Stimulated activated CD8-positive, alpha-beta memory T cell treated with anti-CD3 and anti-CD28 coated beads, Interleukin-2, amount 100 ng/mL, for 48 hours (primary cell): ENCODE measurements at places on chromosomes 5 and 9.

DNA sequence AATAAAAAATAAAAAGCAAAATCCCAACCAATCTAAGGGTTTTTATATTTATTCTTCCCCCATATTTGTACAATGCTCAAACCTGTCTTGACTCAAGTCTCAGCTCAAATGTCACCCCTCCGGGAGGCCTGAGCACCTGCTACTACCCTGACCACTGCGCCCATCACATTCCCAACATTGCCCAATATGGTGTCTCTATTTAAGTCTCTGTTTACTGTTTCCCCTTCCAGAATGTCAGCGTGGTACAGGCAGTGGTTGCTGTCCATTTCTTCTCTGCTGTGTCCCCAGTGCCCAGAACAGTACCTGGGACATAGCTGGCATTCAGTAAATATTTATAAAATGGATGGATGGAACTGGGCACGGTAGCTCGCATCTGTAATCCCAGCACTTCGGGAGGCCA, 47.3 kb upstream of the PRRC2B start:
- no peak for DNase-seq

- DNase-seq = no peak
Measured at GRCh38 chr5:123496892-123497291, 15.1 kb upstream of the CSNK1G3 start.

- DNase-seq = no peak
Measured at GRCh38 chr5:2141254-2142000, 258.7 kb upstream of the IRX4 start.

- DNase-seq = peak; percentile 58
Measured at GRCh38 chr9:93962561-93963440, 7.6 kb upstream of the BARX1 start.

DNA sequence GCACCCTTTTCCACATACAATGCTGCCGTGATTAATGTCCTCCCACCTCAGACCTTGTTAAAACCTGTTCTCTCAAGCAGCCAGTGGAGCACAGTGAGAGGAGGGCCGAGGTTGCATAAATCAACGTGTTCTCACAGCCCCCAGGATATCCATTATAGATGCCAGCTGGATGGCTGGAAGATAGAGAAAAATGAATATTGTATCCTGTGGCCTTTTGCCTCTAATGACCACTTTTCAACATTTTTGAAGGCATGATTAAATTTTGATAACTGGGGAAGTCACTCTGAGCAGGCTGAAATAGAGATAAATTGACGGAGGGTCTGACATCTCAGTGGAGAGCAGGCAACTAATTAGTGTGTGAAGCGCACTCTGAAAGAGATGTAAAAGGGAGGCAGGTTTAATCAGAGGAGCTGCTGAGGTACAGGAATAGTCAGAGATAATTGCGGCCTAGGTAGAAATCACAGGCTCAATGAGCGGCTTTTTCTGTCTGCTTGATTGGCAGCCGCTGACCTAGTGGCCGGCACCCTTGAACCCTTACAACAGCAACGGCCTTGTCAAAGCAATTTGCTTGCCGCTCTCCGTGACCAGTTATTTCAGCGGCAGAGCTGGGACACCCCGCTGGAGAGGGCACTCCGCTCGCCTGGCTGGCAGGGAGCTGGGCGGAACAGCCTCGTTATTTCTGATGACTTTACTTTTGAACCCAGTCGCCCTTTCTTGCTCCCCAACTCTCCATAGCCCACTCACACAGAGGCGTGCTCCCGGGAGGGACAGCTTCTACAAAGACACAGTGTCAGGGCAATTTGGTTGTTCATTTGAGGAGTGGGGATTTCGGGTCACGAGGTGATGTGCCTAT, 560.7 kb downstream of the PSAT1 start:
- DNase-seq = no peak
